Suppressor macrophage treated with lipopolysaccharide for 4 hours (primary cell): ENCODE measurements at places on chromosomes 7 and 10.

DNA sequence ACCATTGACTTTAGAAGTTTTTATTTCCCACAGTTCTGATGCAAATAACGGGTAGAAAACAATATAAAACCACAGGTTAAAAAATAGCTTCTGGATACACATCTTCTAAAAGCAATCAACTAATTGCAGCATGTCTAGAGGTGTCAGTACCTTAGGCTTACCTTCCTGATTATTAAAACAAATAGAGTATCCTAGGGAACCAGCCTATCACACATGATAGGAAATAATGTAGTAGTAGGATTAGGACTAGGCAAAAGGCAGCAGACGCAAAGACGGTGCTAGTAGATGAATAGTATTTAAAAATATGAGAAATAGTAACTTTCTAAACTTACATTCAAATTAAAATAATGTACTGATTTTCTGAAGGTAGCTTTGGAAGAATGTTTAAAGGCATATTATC is 41.7 kb upstream of the PHYHIPL start:
- no peak for DNase-seq

DNA sequence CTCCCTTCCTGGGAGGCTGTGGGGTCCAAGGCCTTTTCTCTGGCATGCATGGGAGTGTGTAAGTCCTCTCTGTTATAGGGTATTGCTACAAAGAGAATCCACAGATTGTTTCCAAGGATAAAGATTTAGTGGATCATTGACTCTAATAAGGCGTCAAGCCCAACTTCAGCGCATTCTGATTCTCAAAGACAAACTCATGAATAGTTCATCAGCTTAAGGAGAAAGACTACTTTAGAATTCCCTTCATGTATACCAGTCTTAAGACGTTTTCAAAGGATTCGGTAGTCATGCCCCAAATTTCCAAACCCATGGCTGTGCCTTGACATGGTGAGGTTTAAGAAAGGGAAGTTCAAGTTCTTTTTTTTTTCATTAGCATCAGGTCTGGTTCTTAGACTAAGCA is 46.6 kb upstream of the ABLIM1 start:
- no peak for DNase-seq

DNA sequence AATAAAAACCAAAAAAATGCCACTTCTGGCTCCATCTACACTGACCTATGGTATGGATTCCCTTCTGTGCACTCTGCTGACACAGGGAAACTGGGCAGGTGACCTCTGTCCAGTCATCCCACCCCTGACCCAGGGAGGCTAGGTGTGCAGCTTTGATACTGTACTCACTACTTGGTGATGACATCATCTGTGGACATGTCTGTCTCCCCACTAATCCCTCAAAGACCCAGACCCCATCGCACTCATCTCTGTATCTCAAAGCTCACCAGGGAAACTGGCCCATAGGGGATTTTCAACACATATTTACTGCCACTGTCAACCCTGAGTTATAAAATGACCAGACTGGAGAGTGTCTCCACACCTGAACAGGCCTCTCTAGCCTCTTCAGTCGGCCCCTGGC is 10.6 kb downstream of the SGMS1 start:
- DNase-seq = no peak

GRCh38 chr7:31370609-31371008 is 30.1 kb upstream of the NEUROD6 start:
- no peak for DNase-seq

GRCh38 chr7:80896906-80897598 is 21.8 kb downstream of the SEMA3C start:
- DNase-seq = no peak

- no peak for DNase-seq
These were observed 61.9 kb downstream of the MYL10 start for GRCh38 chr7:101567230-101567629.

- DNase-seq = peak; percentile 68
These were observed 180.5 kb upstream of the PRSS58 start for GRCh38 chr7:142438235-142438922.

GRCh38 chr10:66717231-66717981 is 208.4 kb upstream of the LRRTM3 start:
- DNase-seq = no peak

GRCh38 chr7:148041156-148041555 is 549.4 kb upstream of the C7orf33 start:
- no peak for DNase-seq

- peak; percentile 56 for DNase-seq
These were observed 65.4 kb upstream of the MXI1 start for GRCh38 chr10:110141871-110142635.

- DNase-seq = no peak
These were observed 361.3 kb upstream of the MKI67 start for GRCh38 chr10:128487517-128487916.

- DNase-seq = no peak
These were observed 36.7 kb downstream of the ZNF467 start for GRCh38 chr7:149736478-149737360.

DNA sequence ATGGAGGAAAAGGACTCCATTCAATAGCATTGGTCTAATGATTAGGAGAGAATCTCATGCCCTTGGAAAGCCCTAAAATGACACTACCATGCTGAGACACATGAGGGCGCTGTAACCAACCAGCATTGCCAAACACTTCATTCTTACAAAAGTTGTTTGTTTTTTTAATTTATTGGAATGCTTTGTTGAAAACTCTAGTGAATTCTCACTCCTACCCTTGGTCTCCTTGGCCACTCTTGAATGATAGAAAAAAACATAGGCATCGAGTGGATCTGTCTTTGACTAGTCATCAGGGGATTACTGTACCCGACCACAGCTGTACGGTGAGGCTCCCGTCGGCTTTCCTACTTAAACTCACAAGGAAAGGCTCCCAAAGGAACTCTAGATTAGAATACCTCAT is 29.3 kb upstream of the ADD3 start:
- DNase-seq = peak; percentile 60

DNA sequence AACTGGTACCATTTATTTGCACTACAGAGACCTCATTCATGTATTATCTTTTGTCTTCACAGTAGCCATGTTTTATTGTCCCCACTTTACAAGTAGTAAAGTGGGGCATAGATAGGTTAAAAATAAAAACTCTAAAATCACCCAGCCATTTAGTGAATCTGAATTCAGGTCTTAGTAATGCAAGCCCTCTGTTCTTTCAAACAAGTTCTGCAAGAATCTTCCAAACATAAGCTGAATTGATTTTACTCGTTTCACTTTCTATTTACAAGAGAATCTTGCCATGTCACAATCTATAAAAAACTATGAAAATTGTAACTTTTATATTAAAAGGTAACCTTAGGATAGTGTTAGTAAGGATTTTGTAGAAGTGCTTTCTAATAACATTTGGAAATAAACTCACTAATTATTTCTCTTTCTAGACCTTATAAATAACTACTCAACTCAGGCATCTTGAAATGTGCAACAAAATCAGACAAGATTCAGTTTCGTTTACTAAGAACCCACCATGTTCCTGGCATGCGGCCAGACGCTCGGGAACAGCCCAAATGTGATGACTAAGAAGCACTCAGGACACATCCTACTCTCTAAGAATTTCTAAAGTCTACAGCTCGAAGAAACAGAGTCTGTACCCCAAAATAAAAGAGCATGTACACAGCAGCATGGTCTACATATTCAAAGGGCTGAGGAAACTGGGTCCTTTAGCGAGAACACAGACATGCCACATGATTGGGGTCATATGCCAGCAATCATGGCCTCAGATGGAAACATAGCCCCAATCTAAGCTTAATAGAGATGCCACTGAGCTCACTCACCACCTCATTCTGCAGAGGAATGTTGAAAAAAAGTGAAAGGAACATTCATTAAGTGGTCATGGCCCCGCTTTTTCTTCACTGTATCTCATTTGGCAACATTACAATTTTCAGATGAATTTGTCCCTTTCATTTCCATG is 167.6 kb downstream of the AMPH start:
- DNase-seq = peak; percentile 74

GRCh38 chr7:75993689-75994387 is 557 bp downstream of the TMEM120A start:
- peak; percentile 35 for DNase-seq

GRCh38 chr10:48473704-48474103 is 131.2 kb downstream of the ARHGAP22 start:
- no peak for DNase-seq

DNA sequence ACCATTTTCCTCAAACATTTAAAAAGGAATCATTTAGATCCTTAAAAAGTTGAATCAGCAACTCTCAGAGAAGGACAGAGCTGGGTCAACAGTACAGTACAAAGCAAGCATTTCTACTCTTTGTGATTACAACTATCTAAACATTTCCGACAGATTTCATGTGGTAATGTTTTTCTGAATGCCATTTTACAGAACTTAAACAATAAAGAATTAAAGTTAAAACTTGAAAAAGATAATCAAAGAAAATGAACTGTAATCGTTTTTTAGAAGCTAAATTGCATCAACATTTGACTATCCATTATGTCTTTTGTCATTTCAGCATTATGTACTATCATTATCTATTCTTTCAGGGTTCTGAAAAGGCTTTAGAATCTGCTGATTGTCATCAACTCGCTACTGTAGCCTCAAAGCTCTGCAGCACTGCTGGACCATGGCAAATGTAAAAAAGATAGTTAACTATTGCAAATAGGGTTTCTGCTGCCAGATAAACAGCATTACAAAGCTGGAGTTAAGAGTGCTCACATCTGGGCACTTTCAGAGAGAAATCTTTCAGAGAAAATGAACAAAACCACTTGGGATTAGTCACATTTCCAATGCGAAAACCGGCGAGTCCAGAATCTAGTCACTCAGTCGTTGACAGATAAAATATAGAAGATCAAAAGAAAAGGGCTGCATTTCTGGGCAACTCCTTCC is 160.4 kb upstream of the LAMB4 start:
- no peak for DNase-seq

GRCh38 chr7:73715648-73716317 is 3.7 kb downstream of the STX1A start:
- DNase-seq = peak; percentile 87
